Left hindlimb (tissue), 1 donor: ENCODE measurements at places on chromosomes 2 and 18.

GRCh38 chr2:64651590-64651989 is 2.1 kb downstream of the SERTAD2 start:
- DNase-seq: no peak

- DNase-seq: no peak
These were observed 6.1 kb upstream of the CUL3 start for GRCh38 chr2:224591220-224591619.

- DNase-seq: no peak
These were observed 299.4 kb downstream of the AGAP1 start for GRCh38 chr2:235793163-235793752.

DNA sequence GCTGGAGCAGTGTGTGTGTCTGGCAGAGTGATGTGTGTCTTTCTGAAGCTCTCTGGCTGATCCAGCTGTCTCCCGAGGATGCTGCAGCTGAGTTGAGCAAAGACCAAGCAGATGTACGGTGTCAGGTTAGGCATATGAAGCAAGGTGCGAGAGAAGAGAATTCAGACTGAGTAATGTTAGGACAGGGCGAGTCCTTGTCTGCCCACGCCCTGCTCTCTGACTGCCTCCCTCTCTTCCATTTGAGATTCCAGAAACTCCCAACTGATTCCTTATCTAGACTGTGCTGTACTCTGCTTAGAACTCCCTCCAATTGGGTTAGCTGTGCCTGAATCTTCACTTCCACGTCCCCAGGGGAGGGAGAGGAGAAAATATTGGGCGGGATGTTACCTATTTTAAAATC is 25.7 kb upstream of the LPIN1 start:
- DNase-seq: no peak

DNA sequence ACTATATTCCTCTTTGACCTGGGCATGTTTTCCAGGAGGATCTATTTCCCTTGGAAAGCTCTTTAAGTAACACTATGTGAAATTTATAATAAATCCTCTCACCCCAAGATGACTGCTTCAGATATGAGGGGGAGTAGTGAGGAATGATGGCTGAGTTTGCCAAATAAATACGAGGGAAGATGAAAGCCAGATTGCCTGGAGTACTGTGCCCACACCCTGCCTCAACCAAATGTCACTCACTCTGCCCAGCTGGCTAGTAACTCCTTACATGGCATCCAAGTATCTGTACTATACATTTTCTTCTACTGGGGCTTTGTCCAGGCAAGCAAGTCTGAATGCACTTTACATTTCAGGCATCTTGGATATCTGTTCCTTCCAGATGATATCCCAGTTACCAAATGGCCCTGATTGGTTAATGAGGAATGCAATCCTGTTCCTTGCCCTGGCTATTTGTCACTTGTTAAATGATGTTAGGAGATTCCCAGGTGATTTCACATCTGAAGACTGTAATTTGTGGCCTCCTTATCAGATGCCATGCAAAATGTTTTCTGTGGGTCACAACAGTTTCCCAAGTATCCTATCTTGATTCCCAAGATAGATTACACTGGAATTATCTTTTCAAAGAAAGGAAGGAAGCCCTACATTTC is 191.8 kb downstream of the IKZF2 start:
- no peak for DNase-seq

DNA sequence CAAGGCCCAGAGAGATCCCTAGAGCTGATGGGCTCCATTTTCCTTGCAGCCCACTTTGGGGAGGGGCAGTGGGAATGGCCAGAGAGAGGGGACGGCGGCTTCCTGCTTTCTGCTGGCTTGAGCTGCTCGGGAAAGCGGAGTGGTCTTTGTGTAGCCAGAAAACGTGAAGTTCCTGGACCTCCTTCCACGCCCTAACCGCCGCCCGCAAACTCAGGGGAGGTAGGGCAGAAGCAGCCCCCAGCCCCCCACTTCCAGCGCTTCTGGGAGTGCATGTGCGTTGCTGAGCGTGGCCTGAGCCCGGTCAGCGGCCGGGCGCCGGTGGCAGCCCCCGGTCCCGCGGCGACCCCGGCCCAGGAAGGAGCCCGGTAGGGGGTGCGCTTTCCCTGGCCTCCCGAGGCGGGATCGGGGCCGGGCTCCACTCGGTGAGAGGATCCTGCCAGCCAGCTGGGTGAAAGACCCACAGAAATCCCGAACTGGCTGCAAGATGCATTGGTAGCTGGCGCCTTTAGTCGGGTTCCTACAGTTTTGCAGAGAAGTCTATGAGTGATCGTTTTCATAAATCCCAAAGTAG is 25.3 kb upstream of the BOD1L2 start:
- DNase-seq: no peak
